Activated CD8-positive, alpha-beta memory T cell treated with anti-CD3 and anti-CD28 coated beads, Interleukin-2, amount 10 ng/mL, durations not matched to agents 7 days and 5 days (primary cell): ENCODE measurements at places on chromosomes 2 and 18. TPM values are rescaled to one million over a fixed set of nuclear protein-coding genes. Genes with fewer than 3 reads are reported as not detected.

GRCh38 chr2:232013701-232014353 lies 52.3 kb downstream of the DIS3L2 start:
- DNase-seq = no peak

DNA sequence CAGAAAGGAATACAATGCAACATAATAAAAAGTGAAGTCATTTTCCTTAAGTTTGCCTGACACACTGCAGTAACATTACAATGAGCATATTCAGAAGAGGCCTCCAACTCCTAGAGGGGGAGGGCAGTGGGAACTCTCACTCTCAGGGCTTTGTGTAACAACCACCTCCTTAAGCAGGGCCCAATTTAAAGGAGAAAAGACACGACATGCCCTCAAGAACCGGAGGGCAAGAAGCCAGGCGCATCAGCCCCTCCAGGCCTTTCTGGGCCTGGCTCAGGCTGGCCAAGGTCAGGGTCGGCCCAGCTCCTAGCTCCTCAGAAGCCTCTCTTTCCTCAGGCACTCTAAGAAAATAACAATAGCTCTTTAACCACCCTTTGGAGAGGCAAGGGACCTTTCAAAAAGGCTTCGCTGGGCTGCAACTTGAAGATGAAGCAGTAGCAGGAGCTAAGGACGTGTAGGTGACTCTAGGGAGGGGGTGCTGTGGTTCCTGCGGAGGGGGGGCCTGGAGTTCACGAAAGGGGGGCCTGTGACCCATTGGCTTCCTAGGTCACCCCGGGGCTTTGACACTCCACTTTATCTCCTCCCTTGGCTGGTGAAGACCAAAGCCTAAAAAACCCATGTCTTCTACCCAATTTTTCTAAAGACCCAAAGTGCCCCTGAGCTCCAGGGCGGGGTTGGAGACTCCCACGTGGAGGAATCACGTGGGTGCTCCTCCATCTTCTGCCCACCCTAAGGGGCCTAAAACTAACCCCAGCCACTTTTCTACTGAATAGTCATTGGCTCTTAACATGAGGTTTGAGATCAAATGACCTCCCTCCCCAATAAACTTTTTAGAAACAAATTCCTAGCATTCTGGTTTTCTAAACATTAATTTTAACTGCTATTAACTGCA lies 13.3 kb downstream of the SERTAD2 start:
- DNase-seq = no peak

The RAB17 gene
- not detected for total RNA-seq

The GALR1 gene
- total RNA-seq = not detected

GRCh38 chr18:32257084-32257785 lies 67.4 kb downstream of the MEP1B start:
- no peak for DNase-seq

The ACADL gene
- not detected for total RNA-seq

GRCh38 chr18:8367217-8367988 lies 241.8 kb upstream of the RAB12 start:
- no peak for DNase-seq

DNA sequence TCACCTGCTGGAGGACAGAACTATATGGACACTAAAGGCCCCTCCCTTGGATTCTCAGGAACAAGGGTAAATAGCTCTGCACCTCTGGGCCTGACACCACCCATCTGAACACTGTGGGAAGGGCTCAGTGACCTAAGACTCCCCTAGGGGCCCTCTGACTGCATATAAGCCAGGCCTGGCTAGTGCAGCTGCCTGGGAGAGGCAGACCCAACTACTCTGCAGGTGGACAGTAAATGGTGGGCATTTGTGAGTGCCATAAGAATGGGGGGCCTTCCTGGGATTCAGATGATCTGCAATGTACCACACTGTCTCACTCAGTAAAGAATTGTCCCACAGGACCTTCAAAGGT lies 11.2 kb upstream of the WIPF1 start:
- no peak for DNase-seq

The SCYGR6 gene
- not detected for total RNA-seq

The TUBA3E gene
- not detected for total RNA-seq

- no peak for DNase-seq
Observed at GRCh38 chr2:10252661-10253060, 50.0 kb upstream of the HPCAL1 start.

DNA sequence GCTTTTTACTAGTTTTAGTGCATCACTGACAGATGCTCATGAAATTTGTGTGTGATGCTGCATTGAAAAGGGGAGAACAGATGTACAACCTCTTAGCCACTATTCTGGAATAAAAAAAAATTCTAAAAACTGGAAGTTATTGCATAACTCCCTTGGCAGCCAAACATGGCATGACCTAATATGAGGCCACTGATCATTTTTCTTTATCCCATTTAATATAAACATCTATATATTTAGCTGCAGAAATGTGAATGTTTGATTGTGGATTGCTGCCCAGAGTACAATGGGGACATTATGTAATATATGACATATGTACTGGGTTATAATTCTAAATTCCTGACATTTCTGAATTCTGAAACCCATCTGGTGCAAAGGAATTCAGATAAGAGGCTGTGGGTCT lies 86.5 kb downstream of the CDCA7 start:
- DNase-seq = no peak

The OSR1 gene
- not detected for total RNA-seq

DNA sequence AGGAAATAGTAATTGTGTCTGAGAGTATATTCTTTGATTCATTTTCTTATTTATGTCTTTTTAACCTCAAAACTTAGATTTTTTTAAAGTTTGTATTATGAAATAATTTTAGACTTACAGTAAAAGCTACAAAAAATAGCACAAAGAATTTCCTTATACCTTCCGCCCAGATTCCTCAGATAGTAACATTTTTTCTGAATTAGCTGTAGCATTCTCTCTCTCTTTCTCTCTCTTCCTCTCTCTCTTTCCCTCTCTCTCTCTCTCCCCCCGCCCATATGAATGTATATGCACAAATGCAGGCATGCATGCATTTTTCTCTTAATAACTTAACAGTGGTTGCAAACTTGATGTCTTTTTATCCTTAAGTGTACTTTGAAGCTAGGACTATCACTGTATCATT lies 361.1 kb upstream of the NRP2 start:
- DNase-seq = no peak

DNA sequence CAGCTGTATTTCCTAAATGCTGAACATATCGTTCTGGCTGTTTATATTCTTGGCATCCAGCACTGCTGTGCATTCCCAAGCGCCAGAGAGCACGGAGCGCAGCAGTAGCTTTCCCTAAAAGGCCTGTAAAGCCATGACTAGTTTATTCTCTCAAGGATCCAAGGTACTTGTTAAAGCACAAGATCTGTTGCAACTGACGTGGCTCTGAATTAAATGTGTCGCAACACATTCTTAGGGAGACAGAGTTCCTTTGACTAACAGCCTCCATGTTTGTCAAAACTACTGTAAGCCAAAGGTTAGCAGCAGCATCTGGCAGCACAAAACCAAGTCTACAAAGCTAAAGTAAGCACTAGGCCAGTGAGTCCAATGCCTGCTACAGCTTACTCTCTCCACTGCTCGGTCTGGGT lies 188.6 kb upstream of the FN1 start:
- no peak for DNase-seq

- no peak for DNase-seq
Observed at GRCh38 chr2:190840569-190841172, 40.0 kb upstream of the GLS start.

DNA sequence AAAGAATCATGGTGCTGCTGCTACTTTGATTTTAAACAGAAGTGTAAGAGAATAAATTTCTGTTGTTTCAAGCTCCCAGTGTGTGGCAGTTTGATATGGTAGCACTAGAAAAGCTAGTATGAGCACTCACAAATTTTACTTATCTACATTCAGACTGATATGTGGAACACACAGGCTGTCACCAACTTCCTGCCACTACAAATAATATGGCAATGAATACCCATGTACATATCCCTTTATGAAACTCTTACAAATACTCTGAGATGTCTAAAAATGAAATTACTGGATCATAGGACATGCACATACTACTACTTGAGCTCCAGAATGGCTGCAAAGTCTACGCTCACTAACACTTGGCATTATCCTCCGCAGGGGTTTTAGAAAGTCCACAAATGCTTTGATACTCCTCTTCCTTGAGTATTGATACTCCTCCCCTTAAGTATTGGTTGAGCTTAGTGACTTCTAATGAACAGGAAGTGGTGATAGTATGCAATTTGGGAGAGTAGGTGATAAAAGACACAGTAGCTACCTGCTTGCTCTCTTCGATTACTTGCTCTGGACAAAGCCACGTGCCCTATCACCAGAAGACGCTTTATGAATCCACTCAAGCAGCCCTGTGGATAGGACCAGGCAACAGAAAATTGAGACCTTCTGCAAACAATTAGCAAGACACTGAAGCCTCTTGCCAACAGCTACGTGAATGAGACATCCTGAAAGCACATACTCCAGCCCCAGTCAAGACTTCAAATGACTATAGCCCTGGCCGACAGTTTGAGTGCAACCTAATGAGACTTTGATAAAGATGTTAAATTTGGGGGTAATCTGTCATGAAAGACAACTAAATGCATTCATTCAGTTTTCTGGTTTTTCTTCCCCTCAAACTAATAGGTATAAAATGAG lies 35.4 kb downstream of the FBXO11 start:
- no peak for DNase-seq
